Common myeloid progenitor, CD34-positive (primary cell): ENCODE measurements at places on chromosomes 11 and 22.

DNA sequence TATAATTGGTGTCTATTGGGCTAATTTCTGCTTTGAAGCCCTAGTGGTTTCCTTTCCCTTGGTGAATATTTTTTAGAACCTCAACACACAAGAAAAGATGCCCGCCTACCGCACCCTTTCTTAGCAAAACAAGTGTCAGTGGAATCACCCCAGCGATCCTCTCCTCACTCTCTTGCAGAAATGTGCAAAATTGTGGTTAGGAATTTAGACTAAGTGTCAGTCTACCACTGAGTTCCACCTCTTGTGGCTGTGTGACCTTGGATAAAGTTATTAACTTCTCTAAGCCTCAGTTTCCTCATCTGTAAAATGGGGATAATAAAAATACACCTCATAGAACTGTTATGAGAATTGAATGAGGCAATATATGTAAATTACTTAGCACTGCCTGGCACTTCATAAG is 5.3 kb upstream of the JAML start:
- no peak for DNase-seq

DNA sequence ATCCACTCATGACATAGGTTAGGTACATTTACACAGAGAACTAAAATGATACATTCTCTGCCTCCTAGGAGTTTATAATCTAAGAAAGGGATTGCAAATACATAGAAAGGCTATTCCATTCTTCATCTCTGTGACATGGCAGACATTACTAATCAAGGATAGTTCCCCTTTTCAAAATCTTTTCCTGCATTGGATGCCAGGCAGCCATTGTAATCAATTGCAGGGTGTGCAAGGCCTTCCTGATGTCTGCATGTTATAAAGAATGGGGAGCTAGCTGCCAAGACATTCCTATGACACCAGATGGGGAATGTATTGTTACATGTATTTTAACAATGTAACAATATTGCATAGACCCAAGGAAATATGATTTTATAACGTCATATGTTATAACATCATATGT is 82.0 kb downstream of the KIRREL3 start:
- DNase-seq: no peak

DNA sequence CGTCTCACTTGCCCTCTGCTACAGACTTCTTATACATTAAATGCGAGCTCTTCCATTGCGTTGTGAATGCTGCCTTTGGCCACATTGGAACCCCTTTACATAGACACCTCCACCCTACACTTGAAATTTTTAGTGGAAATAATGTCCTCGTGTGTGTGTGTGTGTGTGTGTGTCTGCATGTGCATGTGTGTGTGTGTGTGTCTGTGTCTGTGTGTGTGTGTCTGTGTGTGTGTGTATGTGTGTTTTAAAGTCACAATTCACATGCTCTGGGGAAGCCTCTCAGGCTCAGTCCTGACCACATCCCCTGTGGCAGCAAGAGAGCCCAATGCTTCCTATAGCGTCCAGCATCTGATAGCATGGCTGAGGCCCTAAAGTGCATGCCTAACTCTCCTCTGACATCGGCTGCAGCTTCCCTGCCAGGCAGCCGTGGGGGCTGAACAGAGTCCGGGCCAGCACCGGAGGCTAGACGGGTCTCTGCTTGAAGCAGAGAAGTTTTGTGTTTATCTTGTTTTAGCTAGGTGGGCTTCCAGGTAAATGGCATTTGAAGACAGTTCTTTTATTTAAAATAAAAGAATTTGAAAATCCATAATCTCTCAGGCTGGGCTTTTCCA is 64.5 kb upstream of the EMID1 start:
- peak; percentile 55 for DNase-seq

DNA sequence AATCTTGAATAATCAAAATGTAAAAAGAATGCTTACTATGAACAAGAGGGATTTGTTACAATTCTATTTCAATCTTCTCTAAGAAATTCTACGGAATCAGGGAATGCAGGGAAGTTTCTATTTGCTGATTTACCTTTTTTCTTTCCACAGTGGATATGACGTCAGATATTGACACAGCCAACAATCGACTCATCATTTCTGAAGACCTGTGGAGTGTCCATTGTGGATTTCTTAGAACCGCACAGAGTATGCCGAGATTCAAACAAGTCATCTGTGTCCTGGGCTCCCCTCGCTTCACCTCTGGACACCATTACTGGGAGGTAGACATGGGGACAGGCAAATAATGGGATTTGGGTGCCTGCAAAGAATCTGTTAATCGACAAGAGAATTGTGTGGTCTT is 4.1 kb upstream of the RFPL1 start:
- no peak for DNase-seq

DNA sequence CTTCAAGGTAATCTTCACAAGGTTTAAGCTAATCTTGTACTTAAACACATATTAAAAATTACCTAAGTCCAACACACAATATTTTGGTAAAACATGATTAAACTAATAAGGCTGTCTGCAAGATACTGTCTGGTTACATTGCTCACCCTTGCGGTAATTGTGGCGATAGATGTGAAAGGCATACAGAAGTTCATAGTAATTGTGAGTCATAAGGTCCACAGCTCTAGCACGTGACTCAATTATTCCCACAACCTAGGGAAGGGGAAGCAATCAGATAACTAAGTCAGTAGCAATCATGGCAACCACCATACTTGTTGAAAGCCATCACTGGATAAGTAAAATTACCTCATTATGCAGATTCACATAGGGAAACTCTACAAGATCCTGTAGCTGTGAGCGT is 30.5 kb upstream of the FNBP4 start:
- DNase-seq: no peak

DNA sequence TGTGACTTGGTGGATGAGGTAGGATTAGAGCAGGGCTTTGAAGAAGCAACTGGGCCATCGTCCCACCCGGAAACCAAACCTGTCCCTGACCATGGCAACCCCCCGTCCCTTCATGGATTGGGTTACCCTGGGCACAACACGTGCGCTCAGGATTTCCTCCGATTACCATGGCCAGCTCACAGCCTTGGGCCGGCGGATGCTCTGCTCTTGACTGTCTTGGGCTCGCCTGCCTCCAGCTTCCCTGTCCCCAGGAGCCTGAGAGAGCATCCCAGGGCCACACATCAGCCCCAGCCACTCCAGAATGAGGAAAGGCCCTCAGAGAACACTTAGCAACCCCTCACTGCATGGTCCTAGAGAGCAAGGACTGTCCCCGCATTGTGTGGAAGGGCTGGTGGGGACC is 22.8 kb downstream of the MYO7A start:
- DNase-seq: no peak

- no peak for DNase-seq
Observed at GRCh38 chr11:70606248-70606950, 208.1 kb downstream of the CTTN start.

DNA sequence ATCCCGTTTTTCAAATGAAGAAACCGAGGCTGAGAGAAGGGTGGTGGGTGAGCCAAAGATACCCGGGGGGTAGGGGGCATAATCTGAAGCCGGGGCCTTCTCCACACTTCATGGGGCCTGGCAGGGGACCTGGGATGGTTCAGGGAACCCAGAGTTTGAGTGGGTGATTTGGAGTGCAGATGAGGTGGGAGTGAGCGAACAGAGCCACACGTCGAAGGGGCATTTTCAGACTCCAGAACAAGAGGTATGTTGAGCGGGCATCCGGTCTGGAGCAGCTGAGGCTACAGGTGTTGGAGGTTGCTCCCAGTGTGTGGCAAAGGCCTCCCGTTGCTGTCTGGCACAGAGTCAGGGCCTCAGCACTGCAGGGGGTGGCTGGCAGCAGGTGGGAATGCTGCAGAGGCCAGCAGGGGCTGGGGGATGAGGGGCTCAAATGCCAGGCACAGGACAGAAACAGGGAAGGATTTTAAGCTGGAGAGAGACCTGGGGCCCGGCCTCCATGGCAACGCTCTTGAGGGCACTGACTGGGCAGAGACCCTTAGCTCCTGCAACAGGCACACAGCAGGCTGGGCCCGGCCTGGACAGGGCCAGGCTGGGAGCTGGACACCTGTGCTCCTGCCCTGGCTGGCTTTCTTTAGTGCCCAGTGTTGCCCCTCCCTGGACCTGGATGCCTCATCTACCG is 46.2 kb downstream of the WNT11 start:
- no peak for DNase-seq

- DNase-seq: peak; percentile 41
Observed at GRCh38 chr11:8019314-8020243, 32.4 kb downstream of the EIF3F start.

DNA sequence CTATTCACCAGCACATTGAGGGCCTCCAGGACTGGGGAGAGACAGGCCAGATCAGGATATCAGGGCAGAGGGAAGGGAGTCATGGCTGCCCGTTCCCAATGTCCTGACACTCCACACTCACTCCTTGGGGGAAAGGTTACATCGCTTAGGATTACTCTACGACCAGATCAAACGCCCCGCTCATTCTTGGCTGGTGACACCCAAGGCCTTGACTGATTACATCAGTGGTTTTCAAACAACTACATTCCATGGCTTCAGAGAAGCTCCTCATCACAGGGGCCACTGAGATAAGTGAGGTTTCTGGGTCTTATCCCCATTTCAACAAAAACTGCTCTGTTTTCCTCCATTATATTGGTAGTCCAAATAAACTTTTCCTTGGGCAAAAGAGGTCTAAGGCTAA is 15.0 kb downstream of the UBE2L6 start:
- no peak for DNase-seq

- DNase-seq: no peak
Observed at GRCh38 chr22:34502821-34503220, 563.1 kb upstream of the ISX start.

- no peak for DNase-seq
Observed at GRCh38 chr11:15851051-15851498, 505.3 kb downstream of the SOX6 start.

GRCh38 chr11:11270236-11270775 is 82.7 kb downstream of the CSNK2A3 start:
- no peak for DNase-seq

DNA sequence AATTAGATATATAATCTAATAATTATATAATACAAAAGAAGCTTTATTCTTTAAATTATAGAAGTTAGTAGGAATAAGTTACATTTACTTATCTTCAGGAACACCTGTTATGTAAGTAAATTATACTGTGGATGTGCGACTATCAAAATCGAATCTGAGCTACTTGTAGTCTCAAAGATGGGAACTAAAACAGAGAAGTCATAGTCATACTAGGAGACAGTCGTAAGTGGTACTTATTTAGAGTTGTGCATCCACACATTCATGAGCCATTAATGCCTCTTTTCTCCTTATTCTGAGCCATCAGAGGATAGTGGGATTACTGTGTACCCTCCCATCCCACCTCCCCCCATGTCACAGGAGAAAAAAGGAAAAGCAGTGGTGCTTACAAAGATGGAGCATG is 114.4 kb downstream of the CADM1 start:
- no peak for DNase-seq

DNA sequence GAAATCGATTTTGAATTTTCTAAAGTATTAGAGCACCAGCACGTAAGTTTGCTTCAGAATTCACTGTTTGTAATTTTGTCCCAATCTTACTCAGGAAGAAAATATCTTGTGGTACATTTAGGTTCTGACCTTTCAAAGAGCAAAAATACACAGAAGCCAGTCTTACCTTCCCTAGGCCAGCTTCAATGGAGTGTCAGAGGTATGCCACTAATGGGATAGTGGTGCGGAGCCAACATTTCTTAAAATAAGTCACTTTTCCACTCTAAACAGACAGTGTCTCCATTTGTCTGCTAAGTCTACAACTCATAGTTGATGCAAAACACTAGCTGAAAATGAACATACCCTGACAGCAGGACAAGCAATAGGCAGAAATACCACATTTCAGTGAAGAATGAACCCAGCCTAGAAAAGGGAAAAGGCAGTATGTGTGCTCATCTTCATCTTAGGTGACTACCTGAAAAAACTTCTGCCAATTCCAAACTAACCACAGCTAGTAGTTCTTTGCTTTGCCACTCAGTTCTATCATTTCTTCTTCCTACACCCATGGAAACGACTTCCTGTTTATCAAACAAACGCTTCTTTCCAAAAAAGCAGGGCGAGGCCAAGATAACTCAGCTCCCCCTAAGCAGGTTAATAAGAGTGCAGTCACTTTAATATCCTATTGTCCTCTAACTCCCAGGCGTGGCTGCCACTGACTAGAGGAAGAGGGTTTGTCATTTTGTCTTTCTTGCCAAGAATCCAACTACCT is 94.0 kb upstream of the APOA1 start:
- peak; percentile 94 for DNase-seq

DNA sequence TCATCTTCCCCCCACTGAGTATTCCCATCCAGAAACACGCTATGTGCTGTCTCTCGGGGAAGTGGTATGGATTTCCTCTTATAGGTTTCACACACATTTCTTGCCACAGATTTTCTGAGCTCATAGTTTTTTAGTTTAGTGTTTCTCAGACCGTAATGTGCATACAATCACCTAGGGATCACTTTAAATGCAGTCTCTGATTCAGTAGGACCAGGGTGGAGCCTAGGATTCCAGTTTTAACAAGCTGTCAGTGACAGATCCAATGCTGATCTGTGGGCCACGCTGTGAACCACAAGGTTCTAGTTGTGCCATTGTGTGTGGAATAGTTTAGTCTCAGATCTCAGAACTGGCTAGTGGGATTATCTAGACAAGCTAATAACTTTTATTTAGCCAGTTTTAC is 23.7 kb upstream of the CXCR5 start:
- no peak for DNase-seq

GRCh38 chr11:13064593-13064992 is 55.5 kb downstream of the RASSF10 start:
- DNase-seq: no peak

GRCh38 chr22:49086606-49087157 is 741.0 kb downstream of the BRD1 start:
- DNase-seq: no peak

GRCh38 chr22:46067159-46068111 is 82.9 kb upstream of the PPARA start:
- no peak for DNase-seq

DNA sequence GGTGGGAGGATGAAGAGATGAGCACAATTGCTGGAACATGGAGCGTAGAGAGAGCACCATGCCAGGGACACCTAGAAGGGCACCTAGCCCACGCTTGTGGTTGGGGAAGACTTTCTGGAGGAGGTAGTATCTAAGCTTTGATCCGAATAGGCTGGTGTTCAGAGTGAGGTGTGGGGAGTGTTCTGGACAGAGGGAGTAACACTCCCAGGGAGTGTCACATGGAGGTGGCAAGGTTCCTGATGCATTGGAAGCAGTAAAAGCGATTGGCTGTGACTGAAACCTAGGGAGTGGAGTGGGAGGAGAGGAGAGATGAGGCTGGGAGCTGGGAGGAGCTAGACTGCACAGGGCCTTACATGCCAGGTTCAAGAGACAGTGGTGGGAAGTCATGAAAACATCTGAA is 188.0 kb upstream of the NCAM1 start:
- DNase-seq: no peak

GRCh38 chr22:46081831-46082210 is 68.5 kb upstream of the PPARA start:
- no peak for DNase-seq

- no peak for DNase-seq
Observed at GRCh38 chr22:33542722-33543121, 377.6 kb downstream of the LARGE1 start.

- DNase-seq: no peak
Observed at GRCh38 chr22:45399712-45400445, 13.5 kb downstream of the SMC1B start.

DNA sequence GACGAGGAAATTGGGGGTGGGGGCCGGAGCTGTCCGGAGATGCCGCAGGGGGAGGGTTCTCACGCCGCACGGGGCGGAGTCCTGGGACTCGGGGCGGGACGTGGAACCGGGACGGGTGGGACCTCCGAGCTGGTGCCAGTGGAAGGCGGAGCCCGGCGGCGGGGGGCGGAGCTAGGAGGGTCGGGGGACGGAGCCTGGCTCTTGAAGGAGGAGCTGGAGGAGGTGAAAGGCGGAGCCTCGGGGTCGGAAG is 271 bp downstream of the FKBP2 start:
- no peak for DNase-seq
